ENCODE measurements at places on chromosomes 5 and 9. TPM values are rescaled to one million over a fixed set of nuclear protein-coding genes. Genes with fewer than 3 reads are reported as not detected.

ZSWIM6 gene
- total RNA-seq = 26.1 TPM

DNA sequence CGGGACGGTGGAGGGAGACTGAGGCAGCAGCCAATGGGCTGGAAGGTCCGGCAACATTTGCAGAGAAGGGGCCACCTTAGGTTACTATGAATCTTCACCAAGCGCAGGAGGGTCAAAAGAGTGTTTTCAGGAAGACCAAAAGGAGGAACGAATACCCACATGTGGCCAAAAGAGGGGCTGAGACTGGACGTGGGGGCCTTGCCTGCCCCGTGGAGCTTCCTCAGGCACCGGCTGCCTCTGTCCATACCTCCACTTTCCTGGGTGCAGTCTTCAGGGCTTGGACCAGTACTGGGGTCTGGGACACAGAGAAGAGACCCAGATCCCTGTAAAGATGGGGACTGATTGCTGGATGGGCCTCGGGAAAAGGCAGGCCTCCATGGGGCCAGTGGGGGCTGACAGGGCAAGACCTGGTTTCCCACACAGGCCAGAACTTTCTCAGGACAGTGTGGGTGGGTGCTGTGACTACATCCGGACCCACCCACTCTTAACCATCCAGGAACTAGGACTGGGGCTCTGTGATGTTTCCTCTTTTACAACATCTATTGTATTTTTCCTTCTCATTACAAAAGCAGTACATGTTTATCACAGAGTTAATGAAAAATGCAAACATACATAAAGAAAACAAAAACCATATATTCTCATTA lies 294.7 kb downstream of the ZSWIM6 start:
- no peak for DNase-seq

DNA sequence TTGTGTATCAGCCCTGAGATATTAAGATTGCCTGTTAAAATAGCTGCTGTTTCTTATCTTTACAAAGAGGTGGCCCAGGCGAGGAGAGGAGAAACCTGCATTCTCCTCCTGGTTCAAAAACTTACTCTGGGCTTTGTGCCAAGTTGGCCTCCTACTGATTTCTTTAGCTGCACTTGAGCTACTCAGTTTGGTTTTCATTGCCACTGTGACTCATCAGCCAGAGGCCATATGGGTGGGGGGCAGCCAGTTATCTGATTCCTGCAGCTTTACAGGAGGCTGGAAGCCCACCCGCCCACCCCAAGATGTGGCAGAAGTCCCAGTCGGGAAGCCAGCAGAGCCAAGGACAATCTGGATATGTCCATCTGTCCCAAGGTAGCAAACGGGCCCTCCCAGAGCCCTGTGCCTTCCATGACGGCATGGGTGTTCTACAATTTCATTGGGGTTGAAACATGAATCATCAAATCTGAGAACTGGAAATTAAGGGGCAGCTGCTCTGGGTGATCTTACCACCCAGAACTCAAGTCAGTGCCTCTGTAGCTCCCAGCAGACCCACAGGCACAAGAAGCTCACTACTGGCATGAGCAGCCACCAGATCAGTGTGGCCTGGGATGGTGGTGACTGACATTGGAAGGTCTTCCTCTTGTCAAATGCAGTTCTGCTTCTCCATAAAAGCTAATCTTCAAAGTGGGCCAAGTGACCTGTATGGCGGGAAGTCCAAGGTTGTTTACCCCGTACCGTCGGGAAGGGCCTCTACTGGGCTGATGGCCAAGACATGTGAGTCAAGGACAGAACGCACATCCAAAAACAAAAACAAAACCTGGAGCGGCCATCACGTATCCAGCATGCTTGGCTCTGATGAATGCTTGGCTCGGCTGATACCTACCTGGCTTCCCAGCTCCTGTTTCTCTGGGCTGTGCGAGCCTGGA lies 15.6 kb downstream of the FCN2 start:
- peak; percentile 24 for DNase-seq

ZDHHC11 gene
- total RNA-seq = 1.8 TPM

ZFP2 gene
- 0.87 TPM for total RNA-seq

CBY3 gene
- not detected for total RNA-seq

- no peak for DNase-seq
Measured at GRCh38 chr9:16868701-16869100, 1.8 kb downstream of the BNC2 start.

HAPLN1 gene
- 15.2 TPM for total RNA-seq

OR1J2 gene
- not detected for total RNA-seq

DNA sequence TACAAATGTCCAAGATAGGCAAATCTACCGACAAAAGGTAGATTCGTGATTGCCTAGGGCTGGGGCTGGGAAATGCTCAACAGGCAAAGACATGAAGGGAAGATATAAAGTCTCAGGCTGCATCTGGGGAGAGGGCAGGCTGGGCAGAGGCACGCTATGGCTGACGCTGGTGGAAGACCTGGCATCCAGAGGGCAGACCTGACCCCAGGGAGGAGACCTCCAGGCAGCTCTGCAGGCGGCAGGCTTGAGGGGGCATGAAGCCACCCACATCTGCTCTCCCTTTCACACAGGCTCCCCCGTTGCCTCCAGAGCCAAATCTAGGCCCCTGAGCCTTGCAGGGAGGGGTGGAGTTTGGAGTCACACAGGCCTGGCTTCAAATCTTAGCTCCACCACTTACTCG lies 145.5 kb downstream of the PAX5 start:
- DNase-seq = no peak

- DNase-seq = no peak
Measured at GRCh38 chr5:134136221-134136631, 21.7 kb downstream of the TCF7 start.

GRCh38 chr9:33310748-33311147 lies 20.4 kb downstream of the NFX1 start:
- DNase-seq = no peak

GRCh38 chr5:472076-472655 lies 29.2 kb downstream of the EXOC3 start:
- peak; percentile 69 for DNase-seq

GRCh38 chr5:95684361-95684760 lies 1.6 kb upstream of the SPATA9 start:
- no peak for DNase-seq
